Breast epithelium (tissue), 4 donors: ENCODE measurements at places on chromosomes 6 and 20. TPM values are rescaled to one million over a fixed set of nuclear protein-coding genes. Genes with fewer than 3 reads are reported as not detected.

- no peak for DNase-seq
Measured at GRCh38 chr6:126743076-126743475, 375.4 kb upstream of the RSPO3 start.

GRCh38 chr6:33854572-33855030 is 50.8 kb upstream of the MLN start:
- DNase-seq: no peak

DNA sequence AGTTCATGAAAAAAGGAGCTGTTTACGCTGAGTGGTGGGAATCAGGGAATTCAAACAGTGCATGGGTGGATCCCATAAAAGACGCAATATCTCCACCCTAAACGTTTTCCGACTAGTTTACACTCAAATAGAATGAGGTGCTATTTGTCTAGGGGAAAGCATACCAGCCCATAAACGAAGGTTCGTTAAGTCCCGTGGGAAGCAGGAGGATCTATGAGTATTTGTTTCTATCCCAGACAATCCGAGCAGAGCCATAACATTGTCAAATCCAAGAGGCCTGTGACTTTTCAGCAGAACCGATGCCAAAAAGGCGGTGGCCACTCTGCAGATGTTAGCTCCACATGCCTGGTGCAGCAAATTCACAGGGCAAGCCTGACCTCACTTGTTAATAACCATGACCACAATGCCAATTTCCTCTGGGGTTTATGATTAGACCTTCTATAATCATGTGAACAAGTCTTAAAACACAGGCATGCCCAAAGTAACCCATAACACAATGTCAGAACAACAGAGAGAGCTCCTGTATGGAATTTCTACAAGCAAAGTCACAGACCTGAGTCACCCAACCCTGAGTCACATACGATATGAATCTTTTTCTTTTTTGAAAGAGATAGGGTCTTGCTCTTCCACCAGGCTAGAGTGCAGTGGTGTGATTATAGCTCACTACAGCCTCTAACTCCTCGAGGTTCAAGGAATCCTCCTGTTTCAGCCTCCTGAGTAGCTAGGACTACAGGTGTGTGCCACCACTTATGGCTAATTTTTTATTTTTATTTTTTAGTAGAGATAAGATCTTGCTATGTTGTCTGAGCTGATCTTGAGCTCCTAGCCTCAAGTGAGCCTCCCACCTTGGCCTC is 123.3 kb downstream of the KIF13A start:
- DNase-seq: no peak

ENPP4 gene
- 22.2 TPM for total RNA-seq

DNA sequence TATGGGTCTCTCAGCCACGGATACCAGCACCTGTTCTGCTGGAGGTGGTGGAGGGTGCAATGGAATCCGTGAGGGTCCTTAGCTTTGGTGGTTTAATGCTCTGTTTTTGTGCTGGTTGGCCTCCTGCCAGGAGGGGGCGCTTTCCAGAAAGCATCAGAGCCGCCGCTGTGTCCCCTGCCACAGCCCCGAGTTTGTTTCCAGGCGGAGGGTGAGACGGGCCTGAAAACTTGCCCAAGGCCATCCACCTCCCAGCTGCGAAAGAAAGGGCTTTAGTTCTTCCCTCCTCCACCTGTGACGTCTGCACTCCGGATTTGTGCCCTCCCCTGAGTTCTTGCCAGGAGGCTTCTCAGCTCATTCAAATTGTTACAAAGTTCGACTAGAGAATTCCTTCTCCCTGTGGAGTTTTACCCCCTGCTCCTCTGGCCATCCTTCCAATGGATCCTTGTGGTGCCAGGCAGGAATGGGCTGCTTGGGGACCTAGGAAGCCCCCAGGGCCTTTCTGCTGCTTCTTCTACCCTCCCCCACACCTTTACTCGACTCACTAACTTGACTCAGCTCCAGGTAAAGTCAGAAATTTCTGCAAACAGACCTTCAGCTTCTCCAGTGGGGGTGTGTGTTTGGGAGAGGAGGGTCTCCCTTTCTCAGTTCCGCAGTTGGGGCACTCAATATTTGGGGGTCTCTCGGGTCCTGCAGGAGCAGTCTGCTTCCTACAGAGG is 873.7 kb downstream of the KIF16B start:
- peak; percentile 24 for DNase-seq

GRCh38 chr20:33518071-33518470 is 28.2 kb downstream of the CBFA2T2 start:
- DNase-seq: no peak

GRCh38 chr20:44678242-44678641 is 26.7 kb upstream of the ADA start:
- no peak for DNase-seq

DNA sequence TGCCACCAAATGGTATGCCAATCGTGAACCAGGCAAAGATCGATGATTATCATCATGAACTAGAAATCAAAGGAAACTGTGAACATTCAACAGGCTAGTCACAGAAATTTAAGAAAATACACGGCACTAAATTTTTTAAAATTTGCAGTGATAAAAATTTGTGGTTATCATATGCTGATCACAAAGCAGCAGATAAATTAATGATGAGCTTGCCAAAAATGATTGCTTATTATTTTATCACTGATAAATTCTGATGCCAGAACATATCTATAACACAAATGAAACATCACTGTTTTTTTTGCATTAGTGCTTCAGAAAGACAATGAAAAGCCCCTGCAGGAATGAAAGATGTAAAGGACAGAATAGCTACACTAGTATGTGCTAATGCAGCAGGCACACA is 1413.2 kb upstream of the MAP3K7 start:
- DNase-seq: no peak

GRCh38 chr6:157235600-157236039 is 87.7 kb downstream of the TMEM242 start:
- DNase-seq: no peak

DNA sequence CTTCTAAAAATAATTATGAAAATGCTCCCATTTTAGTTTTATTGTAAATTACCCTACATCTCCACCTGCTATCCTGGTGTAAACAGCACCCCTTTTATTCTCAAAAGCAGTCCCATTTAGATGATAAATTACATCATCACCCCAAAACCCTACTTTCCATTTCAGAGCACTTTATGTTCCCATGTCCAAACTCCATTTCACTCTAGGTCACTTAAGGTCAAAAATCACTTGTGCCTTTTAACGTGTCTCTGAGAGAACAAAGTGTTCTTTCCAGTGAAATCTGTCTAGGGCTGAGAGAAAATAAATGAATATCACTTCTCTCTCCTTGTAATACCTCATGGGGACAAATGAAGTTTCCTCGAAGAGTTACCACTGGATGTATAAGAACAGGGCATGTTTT is 157.3 kb downstream of the INSM1 start:
- no peak for DNase-seq

BPIFB2 gene
- total RNA-seq: not detected

CFAP206 gene
- 0.66 TPM for total RNA-seq

GRCh38 chr20:56816349-56816748 is 187.2 kb downstream of the TFAP2C start:
- no peak for DNase-seq

- DNase-seq: no peak
Measured at GRCh38 chr20:31708736-31709534, 13.7 kb downstream of the BCL2L1 start.

OR2B6 gene
- total RNA-seq: not detected

SHLD1 gene
- total RNA-seq: 2.7 TPM

DNA sequence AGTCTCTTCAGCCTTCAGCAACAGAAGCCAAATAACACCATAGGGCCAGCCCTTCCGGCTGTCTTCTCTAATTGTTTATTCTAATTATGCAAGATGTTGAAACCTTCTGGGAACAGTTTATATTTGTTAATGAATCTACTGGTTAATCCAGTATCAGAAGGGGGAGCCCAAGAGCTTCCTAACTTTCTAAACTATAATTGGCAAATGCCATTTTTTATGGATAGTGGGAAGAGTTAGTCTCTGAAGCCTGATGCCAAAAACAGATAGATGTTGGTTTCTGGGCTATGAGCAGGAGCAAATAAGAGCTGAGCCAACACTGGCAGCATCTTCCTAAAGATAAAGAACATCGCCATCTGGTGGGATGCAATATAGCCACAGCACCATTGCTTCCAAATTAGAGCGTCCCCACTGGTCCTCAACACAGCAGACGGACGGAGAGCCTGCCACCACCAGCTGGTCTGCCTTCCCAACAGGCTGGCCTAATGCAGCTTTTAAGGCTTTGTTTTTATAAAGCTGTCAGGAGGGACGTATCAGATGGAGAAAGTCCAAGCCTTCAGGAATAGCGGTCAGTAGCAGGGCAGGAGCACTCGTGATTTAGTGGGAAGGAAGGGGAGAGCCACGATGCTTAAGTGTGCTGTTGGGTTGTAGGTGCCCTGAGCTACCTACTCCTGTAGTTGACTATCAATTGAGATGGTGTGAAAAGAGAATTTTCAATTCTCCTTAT is 118.8 kb downstream of the RALGAPA2 start:
- no peak for DNase-seq
